ENCODE measurements at places on chromosomes 1 and 21.

- no peak for DNase-seq
Observed at GRCh38 chr1:245802941-245803665, 648.3 kb downstream of the KIF26B start.

DNA sequence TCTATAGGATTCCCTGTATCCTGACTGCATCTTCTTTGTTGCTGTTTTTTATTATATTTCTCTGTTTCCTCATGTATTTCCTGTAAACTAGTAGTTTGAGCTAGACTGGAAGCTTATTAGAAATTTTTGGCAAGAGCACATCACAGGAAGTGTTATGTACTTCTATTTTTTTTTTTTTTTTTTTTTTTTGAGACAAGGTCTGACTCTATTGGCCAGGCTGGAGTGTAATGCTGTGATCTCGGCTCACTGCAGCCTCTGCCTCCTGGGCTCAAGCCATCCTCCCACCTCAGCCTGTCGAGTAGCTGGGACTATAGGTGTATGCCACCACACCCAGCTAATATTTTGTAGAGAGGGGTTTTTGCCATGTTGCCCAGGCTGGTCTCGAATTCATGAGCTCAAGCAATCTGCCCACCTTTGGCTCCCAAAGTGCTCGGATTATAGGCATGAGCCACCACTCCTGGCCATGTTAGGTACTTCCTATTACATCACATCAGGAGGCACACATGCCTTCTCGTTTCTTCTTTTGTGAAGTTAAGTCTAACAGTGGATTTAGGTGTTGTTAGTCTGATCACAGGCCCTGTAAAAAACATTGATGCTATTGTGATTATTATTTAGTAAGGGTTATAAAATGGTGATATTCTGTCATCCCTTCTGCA lies 12.5 kb downstream of the C1orf21 start:
- DNase-seq = no peak

DNA sequence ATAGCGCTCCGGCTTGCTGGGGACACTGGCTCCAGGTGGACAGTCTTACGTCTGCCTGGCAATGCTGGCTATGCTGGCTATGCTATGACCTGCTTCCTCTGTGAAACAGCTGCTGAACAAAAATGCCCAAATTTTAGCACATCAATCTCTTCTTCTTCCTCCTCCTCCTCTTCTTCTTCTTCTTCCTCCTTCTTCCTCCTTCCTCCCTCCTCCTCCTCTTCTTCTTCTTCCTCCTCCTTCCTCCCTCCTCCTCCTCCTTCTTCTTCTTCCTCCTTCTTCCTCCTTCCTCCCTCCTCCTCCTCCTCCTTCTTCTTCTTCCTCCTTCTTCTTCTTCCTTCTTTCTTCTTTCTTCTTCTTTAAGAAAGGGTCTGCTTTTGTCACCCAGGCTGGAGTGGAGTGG lies 401.3 kb downstream of the KIF26B start:
- no peak for DNase-seq

DNA sequence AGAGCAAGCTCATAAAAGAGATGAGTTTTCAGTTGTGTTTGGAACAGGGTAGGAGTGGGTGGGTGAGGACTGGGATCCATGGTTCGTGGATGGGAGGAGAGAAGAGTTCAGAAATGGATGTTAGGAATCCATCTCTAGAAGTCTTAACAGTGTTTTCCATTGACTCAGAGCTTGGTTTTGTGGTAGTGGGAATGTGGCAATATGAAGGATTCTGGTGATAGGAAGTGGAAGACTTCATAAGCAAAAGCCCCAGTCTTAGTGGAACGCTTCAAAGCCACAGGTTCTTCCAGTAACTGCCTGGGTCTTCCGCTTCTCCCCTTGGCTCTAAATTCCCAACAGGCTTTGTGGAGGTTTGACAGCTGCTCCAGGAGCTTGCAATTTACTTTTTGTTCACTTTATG lies 167.9 kb downstream of the KCNJ6 start:
- DNase-seq = no peak

GRCh38 chr1:47840393-47841190 lies 156.6 kb downstream of the TRABD2B start:
- no peak for DNase-seq

GRCh38 chr1:216553040-216553439 lies 129.8 kb upstream of the USH2A start:
- DNase-seq = no peak

DNA sequence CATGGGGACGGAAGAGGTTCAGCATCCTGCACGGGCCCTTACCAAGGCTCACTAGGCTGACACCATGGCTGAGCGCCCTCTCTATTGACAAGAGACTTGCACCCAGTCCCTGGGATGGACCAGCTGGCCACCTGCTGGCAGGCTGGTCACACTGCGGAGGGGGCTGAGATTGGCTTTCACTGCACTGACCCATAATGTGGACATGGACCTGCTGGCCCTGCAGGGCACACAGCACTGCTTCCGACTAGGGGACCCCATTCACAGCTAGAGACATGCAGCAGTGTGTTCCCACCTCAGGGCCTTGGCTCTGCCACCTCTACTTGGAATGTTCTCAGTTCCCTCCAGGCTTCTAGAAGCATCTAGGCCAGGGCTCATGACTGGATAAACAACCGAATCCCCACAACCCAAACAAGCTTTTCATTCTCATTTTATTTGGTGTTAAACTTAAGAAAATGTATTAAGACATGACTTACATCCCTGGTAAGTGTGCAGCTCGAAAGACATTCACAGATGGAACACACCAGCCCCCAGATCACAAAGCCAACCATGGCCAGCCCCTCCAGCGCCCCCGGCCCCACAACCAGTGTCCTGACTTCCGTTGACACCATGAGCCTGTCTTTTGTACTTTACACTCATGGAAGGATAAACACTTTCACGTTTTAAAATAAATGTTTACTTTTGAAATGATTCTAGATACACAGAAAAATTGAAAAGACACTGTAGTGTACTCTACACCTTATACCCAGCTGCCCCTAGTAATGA lies 9.3 kb upstream of the SRARP start:
- DNase-seq = peak; percentile 29

- no peak for DNase-seq
Observed at GRCh38 chr21:31844206-31844605, 28.6 kb upstream of the HUNK start.

DNA sequence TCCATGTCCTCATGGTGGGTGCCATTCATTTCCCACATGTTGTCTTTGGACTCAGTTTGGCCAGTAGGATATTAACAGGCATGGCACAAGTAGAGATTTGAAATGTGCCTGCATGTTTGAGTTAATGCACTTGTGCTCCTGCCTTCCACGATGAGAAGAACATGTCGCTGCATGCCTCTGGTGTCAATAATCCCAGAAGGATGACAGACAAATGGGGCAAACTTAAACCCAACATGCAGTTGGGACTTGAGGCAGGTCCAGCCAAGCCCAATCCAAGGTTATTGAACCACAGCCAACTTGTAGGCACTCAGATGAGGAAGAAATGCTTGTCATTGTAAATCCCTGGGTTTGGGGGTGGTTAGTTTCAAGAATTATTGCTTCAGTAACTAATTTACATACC lies 174.6 kb downstream of the TRIM33 start:
- DNase-seq = no peak

DNA sequence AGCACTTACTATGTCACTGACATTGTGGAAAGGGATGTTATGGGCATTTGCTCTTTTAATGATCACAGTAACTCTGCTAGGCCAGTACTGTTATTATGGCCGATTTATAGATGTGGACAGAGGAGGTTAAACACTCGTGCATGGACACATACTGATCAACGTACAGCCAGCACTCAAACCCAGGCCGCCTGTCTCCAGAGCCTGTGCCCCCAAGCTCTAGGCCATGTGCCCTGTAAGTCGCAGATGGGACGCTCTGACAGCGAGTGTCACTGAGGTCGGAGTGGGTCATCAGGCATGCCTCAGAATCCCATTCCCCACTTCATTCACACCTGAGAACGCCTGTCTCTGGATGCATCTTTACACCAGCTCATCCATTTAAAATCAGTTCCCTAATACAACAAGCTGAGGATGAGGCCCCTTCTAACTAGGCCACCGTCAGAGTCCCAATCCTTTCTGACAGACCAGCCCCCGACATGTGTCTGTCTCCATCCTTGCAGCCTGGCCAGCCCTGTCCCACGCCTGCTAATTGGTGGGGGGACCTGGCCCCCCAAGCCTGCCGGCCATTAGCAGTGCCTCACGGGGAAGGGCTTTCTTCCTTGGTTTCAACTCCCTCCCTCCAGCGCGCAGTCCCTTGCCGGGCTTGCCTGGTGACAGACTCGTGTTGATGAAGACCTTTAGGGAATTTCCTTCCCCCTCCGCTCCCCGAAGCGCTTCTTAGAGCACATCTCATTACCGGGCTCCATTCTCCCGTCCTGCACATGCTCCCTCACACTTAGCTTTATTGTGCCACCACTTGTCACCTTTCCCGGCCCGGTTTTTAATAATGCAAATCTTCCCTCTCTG lies 436.8 kb downstream of the KIF26B start:
- DNase-seq = no peak

DNA sequence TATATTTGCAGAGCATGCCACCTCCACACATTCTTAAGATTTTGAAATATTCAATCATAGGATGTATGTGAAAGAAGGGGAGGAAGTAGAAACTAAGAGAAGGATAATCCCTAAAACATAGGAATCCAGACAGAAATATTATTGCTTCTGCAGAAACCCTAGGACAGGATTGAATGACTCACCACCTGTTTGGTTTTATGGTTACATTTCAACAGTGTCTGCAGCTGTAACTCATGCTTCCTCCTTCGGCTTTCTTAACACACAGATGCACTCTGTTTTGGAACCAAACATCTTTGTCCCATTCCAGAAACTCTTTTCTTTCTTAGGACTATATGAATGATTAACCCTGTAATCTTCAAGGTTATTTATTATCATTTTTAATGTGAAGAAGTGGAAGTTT lies 20.7 kb downstream of the RGS7 start:
- DNase-seq = no peak

DNA sequence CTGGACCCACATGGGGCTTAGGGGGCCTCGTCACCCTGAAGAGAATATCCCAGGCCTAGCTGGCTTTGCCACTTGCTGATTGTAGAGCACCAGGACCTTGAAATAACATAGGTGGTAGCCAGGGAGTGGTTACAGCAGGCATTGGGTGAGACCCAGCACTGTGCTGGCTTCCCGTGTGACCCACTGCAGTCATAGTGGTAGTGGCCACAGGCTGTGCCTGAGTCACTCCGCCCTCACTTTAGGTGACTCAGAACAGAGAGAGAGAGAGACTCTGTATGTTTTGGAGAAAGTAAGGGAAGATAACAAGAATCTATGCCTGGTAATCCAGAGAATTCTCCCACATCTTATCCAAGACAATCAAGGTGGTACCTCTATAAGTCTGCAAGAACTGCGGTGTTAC lies 98.7 kb upstream of the LHX8 start:
- DNase-seq = no peak

DNA sequence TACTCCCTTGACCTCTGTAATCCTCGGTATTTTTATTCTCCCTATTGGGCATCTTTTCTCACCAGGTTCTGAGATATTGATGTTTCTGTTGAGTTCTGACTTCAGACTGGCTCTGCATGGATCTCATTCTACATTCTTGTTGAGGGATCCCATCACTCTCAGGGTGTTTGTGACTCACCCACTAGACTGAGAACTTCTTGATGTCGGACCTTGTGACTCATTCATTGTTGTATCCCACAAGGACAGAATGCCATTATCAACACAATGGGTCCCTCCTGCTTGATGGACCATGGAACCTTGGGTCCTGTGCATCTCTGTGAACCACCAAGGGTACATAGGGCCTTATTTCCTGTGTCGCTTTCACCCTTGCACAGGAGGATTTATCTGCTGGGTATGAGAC lies 174.1 kb downstream of the PBX1 start:
- DNase-seq = no peak

DNA sequence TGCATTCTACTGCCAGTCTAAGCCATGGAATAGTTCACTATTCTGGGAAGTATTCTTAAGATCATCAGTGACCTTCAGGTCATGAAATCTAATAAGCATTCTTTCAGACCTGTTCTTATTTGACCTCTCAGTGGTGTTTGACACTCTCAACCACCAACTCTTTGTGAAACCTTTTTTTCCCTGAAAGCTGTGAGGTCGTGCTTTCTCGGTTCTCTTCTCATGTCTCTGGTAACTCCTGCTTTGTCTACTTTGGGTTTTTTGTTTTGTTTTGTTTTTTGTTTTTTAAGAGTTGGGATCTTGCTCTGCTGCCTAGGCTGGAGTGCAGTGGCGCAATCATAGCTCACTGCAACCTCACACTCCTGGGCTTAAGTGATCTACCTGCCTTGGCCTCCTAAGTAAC lies 56.3 kb downstream of the POU2F1 start:
- no peak for DNase-seq

- DNase-seq = no peak
Observed at GRCh38 chr1:246157516-246157915, 349.6 kb downstream of the SMYD3 start.

- DNase-seq = no peak
Observed at GRCh38 chr1:10818262-10819197, 22.1 kb upstream of the CASZ1 start.

DNA sequence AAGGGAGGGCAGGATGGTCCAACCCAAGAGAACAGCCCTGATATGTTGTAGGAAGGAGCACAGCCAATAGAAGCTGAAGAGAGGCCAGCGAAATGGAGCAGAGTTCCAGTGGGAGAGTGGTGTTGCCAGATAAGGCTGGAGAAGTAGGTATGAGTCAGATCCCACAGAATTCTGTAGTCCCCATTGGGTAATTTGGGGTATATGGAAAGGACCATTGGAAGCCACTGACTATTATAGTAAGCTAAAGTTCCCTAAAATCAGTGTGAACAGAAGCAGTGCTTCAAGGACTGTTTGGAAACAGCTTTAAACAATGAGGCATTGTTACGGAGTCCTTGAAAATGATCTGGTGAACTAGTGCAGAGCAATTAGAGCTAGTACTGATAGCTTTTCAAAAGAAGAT lies 63.0 kb downstream of the DISP1 start:
- DNase-seq = no peak

DNA sequence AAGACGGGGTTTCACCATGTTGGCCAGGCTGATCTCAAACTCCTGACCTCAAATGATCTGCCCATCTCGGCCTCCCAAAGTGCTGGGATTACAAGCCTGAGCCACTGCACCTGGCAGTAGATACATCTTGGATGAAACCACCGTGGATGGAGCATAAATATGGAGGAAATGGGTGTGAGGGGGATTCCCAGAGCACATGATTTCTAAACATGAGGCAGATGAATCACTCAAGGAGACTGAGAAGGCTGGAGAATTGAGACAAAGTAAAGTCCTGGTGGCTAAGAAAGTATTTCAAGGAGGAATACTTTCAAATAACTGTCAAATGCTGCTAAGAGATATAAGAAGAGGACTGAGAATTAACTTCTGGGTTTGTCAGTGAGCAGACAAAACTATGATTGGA lies 5.4 kb upstream of the PGBD5 start:
- DNase-seq = no peak

GRCh38 chr1:17579951-17580939 lies 40.7 kb downstream of the ARHGEF10L start:
- DNase-seq = no peak

DNA sequence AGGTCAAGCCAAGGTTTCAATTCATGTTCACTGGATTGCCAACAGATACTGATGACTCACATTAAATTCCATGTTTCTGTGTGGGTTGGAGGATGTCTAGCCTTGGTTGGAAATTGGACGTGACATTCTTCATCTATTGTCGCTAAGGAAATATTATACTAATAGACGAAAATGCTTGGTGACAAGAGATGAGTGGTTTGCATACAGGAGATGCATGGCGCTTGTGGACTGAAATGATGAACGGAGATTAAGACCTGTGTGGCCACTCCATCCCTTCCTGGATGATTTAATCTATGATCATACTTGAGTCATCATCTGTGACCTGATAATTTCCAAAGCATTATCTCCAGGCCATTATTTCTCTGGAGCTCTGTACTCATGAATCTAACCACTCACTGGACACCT lies 97.0 kb upstream of the CD34 start:
- no peak for DNase-seq

- DNase-seq = no peak
Observed at GRCh38 chr1:152777510-152778137, 2.7 kb downstream of the LCE1F start.

All from T-cell (primary cell).